ENCODE measurements at places on chromosomes 16 and 17.

DNA sequence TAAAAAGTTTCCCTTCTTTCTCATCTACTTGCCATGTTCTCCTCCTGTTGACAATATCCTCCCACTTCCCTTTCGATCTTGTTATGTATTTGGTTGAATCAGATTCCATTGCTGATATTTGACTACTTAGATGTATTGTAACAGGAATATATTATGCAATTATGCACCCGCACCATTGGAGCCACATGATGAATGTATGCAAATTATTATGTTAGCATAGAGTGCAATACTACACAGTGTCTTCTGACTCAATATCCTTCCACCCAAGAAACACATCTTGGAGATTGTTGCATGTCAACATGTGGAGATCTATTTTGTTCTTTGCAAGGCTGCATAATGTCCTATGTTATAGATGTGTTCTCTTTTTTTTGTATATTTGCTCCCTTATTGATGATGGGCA, 219.2 kb upstream of the RBFOX1 start:
- no peak for DNase-seq

- DNase-seq: no peak
These were observed 67.2 kb downstream of the GTF3C1 start for GRCh38 chr16:27482397-27483087.

DNA sequence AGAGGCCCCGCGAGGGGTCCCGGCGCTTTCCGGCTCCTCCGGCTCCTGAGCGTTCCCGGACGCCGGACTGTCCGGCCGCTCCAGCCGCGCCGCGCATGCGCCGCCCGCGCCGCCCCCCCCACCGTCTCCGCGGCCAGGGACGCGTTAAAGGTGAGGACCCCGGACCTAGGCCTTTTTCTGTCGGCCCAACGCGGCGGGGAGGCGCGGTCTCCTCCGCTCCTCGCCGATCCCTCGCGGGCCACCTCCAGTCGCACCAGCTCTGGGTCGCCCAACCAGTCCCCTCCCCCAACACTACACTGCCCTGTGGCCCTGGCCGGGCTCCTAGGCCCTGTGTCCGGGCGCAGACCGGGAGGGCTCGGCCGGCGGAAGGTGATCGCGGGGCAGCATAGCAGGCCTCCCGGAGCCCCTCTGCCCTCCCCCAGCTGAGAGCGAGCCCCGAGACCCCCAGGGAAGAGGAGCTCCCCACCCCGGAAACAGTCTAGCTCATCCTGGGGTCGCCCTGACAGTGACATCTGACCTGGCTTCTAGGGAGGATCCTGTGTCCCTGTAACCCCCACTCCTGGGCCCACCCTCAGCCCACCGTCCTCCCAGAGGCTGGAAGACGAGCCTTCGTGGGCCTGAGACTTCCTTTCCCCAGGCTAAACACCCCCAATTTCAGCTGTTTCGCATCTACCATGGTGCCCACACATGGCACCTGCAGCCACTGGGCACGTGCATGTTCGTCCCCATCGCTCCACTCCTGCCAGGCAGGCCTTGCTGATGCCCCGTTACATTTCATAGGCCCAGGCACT, 14.7 kb upstream of the BCAR1 start:
- no peak for DNase-seq

GRCh38 chr16:2035431-2036199, 8.9 kb downstream of the NHERF2 start:
- peak; percentile 48 for DNase-seq

DNA sequence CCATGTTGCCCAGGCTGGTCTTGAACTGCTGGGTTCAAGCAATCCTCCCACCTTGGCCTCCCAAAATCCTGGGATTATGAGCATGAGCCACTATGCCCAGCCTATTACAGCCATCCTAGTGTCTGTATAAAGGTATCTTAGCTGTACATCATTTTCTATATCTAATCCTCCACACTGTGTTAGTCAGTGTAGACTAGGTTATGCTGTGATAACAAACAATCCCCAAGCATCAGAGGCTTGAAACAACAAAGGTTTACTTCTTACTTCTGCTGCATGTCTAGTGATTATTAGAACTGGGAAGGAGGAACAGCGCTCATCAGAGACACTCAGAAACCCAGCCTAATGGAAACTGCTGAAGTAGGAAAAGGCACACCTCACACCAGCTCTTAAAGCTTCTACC, 68.1 kb downstream of the ERCC4 start:
- no peak for DNase-seq

DNA sequence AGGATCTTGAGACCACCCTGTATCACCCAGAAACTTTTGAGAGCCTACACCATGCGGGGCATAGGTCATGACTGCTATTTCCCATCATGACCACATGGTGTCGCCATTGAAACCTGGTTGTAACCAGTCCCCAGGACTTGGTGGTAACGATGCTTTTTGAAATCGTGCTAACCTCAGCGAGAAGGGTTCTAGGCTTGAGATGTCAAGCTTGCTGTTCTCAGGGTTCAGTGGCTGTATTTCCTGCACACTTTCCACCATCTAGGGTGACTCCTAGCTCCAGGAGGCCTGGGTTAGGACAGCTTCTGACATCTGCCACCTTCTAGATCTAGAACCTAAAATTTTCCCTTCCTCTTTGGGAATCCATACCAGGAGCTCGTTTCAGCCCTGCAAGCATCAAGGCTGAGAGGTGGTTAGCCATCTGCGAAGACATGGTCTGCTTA, 13.0 kb upstream of the SPNS3 start:
- peak; percentile 18 for DNase-seq

DNA sequence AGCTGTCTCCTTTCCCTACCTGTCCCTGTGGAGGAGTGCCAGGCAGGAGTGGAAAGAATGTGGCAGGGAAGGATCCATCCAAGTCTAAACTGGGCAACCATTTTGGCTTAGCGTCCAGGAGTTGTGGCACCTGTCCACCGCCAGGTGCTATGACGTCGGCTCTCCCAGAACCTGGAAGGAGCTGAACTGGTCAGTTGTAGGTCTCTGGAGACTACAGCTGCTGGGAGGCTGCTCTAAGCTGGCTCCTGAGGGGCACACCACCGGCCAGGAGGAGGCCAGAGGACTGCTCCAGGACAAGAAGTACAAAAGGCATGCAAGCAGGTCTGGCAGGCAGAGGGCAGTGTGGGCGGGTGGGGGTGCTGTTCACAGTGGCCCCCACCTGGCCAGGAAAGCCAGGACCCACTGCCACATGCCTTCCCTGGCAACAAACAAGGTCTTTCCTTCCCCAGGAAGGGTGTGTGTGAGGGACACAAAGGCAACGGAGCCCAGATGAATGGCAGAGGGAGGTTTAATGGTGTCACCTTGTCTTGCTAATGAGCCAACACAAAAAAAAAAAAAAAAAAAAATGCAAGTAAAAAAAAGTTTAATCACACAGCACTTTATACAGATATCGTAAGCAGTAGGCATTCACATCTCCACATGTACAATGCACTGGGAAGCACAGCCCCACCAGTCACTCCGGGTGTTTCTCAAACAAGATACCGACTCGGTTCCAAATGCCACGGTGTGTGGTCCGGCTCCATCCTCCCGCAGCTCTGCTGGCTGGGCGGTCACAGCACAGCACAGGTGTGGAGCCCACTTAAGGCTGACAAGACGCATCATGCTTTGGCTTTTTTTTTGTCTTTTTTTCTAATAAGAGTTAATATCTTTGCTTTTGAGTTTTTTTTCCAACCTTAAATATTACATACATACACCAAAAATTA, 4.8 kb downstream of the SPHK1 start:
- no peak for DNase-seq

GRCh38 chr17:76267051-76267576, 2.0 kb downstream of the UBALD2 start:
- DNase-seq: no peak

- DNase-seq: no peak
These were observed 52.4 kb upstream of the ENDOV start for GRCh38 chr17:80362428-80363119.

DNA sequence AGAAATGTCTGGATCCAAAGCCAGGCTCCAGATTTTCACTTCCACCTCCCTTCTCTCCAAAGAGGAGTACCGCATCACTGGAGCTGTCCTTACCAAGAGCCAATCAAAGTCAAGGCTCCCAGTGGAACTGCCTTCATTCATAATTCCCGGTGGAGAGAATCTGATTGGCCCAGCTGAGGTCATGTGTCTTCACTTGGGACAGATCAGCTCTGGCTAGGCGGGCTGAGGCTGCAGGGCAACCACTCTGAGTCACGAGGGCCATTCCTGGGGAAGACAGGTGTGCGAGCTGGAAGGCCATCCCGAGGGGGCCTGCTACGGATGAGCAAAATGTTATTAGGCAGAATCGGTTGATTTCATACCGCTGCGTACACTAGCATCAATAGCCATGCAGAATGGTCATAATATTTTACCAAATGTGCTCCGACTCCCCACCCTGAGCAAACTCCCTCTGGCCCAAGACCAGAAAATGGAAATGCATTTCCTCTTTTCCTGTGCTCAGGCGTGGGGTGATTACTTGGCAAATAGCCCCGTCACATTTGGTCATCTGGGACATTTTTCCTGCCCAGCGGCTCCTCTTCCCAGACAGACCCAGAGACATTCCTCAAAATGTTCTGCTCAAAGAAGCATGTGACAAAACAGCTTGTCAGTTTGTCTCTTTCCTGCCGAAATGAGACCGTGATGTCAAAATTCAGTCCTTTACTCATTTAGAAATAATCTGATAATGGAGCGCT, 111.1 kb downstream of the AIPL1 start:
- DNase-seq: no peak

DNA sequence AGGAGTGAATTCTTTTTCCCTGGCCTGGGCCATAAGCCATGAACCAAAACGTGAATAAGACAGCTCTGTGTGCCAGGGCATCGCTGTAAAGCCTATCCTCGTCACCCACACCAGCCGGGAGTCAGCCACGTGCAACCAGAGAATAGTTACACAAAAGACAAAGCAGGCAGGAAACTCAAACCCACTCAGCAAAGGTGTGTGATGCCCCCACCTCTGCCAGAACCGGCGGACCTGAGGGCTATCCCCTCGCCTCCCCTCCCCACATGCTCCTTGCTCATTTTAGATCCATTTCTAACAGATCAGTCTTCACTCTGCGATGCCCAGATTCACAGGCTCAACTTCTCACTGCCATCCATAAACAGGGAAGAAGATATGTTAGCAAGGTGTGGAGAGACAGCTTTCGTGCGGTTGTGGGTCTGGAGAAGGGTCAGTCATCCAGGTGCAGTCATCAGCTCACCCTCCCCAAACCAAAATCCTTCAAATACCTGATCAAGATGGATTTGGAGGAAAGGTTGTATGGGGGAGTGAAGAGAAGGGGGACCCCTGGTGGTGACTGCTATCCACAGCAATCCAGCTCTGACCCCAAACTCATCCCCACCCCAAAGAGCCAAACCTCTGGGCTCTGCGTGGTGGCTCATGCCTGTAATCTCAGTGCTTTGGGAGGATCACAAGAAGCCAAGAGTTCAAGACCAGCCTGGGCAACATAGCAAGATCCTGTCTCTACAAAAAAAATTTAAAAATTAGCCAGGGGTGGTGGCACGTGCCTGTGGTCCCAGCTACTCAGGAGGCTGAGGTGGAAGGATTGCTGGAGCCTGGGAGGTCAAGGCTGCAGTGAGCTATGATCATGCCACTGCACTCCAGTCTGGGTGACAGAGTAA, 219.2 kb downstream of the C16orf78 start:
- no peak for DNase-seq

DNA sequence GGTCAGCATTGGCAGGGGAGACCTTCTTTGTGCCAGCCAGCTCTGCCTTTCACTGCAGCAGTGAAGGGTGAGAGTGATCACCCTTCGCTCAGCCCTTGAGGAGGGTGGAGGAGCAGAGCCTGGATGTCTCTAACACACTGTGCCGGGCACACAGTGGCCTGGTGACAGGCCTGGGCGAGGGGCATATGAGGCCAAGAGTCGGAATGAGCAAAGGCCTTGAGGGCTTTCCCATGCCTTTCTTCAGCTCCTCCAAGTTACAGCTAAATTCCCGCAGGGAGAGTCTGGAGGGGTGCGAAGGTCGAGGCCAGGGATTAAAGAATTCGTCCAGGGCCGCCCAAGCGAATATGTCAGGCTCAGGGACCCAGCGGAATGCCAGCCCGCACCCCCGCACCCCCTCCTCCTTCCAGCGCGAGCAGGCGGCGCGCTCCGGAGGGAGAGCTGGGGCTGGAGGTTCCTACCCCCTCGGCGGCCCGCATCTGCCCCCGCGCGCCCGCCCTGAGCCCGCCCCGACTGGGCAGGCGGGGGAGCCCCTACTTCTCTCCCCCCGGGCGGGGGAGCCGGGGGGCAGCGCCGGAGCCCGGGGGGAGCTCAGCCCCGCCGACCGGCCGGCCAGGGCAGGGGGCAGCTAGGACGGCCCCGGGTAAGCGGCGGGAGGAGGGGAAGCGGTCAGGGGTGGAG, at the start of gene RASL10B:
Gene RASL10B, plus strand, starts transcription at position 401 of the 678 bp plus-strand sequence. CDS start 3,546 bp downstream, outside the sequence.
- DNase-seq: no peak

GRCh38 chr17:42248351-42249179, 27.6 kb downstream of the STAT5B start:
- DNase-seq: peak; percentile 42

- DNase-seq: no peak
These were observed 386.5 kb downstream of the CPPED1 start for GRCh38 chr16:12417030-12417814.

DNA sequence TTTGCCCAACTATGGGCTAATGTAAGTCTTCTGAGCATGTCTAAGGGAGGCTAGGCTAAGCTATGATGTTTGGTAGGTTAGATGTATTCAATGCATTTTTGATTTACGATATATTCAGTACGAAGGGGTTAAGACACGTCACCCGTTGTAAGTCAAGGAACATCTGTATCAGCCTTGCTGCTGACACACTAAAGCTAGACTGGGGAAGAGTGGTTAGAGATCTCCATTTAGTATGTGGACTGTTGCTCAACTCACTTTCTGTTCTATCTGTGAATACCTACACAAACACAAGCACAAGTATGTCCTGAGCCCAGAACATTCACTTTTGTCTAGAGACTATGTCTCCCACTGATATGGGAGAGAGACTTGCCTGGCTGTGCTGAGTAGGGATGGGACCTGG, 71.5 kb downstream of the VMP1 start:
- DNase-seq: no peak

GRCh38 chr16:9903-10665, 43.3 kb downstream of the POLR3K start:
- no peak for DNase-seq

DNA sequence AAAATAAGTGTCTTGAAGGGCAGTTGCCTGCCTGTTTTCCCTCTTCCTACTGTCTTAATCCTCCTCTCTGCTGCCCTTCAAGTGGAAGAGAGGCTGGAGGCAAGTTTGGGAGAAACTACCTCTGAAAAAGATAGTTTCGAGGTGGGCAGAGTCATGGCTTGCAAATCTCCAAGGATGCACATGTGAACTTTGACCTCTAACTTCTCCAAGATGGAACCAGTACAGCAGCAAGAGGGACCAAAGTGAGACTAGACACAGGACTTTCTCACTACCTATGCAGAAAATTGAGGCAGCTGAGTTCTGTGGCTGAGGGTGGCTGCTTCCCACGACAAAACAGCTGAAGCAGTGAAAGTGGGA, 887 bp upstream of the KCNH4 start:
- DNase-seq: no peak

- DNase-seq: no peak
These were observed 7.6 kb downstream of the PRR29 start for GRCh38 chr17:64005734-64006167.

DNA sequence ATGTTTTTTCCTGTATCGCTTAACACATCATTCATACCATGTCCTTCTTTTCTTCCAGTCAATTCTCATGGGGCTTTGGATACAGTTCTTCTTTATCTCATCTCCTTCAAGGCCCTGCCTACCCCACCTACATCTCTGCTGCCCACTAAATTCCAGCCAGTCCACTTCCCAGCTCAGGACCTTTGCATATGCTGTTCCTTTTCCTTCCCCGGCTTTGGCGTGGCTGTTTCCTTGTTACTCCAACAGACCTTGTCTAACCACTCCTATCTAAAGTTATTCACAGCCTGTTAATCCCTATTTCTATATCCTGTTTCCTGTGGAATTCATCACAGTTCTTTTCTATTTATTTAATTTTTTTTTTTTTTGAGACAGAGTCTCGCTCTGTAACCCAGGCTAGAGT, 6.6 kb upstream of the STAT3 start:
- no peak for DNase-seq

Measured in fibroblast of skin of left quadriceps (primary cell).